ENCODE measurements at places on chromosomes 7 and 10.

DNA sequence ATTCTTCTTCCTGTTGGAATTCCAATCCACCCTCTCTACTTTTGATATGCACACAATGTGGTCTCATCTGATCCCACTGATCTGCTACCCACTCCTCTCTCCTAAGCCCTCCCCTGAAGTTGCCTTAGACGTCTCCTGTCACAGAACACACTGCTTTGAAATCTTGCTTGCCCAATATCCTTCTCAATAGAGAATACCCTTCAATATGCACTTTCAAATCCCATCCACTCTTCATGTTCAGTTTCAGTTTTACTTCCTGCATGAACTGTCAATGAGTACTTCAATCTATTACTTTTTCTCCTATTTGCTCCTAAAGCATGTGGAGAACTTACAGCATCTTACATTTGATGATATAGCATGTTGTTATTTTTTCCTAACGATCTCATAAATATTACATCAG is 93.5 kb downstream of the UPF2 start:
- no peak for DNase-seq

- DNase-seq: no peak
These were observed 18.1 kb upstream of the TRIM8 start for GRCh38 chr10:102626026-102626685.

GRCh38 chr7:38374507-38374906 is 101.1 kb upstream of the TARP start:
- no peak for DNase-seq

DNA sequence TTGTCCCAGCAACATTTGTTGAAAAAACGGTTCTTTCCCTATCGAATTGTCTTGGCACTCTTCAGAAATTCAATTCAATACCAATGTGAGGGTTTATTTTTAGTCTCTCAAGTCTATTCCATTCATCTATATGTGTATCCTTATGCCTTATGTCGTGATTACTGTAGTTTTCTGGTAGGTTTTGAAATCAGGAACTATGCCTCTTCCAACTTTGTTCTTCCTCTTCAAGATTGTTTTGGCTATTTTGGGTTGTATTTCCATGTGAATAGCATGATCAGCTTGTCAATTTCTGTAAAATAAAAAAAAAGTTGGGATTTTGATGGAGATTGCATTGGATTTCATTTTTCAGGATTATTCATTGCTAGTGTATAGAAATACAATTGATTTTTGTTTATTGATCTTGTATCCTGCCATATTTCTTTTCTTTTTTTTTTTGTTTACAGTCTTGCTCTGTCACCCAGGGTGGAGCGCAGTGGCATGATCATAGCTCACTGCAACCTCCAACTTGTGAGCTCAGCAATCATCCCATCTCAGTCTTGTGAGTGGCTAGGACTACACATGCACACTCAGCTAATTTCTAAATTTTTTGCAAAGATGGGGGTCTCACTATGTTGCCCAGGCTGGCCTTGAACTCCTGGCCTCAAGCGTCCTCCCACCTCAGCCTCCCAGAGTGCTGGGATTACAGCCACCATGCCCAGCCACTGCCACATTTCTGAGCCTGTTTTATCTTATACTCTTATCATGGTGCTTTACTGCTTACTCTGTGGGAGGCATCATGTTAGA is 46.2 kb upstream of the MKLN1 start:
- DNase-seq: no peak

GRCh38 chr7:43240565-43240964 is 128.1 kb downstream of the HECW1 start:
- DNase-seq: no peak

DNA sequence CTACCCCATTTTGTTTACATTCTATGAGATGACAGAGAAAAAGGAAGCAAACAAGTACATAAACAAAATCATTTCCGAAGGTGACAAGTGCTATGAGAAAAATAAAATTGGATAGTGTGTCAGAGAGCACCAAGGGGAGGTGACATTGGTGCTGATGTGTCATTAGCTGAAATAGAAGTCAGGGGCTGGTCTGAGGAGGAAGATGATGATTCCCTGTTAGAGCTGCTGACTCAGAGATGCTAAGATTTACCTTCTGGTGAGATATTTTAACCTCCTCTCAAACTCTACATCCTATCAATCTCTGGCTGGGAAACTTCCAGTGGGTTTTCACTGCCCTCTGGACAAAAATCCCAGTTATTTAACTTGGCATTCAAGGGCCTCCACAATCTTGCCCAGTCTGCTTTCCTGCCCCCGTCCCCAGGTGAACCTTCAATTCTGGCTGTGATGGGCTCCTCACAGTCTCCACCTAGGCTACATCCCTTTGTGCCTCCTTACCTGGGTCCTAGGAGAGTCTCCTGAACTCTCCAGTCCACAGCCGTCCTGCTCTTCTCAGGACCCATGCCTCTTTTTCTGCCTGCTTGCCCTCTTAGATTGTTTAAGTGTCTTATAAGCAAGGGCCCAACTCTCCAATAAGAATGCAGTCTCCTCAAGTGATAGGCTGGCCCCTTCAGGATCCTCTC is 26.6 kb downstream of the DUSP5 start:
- DNase-seq: no peak

DNA sequence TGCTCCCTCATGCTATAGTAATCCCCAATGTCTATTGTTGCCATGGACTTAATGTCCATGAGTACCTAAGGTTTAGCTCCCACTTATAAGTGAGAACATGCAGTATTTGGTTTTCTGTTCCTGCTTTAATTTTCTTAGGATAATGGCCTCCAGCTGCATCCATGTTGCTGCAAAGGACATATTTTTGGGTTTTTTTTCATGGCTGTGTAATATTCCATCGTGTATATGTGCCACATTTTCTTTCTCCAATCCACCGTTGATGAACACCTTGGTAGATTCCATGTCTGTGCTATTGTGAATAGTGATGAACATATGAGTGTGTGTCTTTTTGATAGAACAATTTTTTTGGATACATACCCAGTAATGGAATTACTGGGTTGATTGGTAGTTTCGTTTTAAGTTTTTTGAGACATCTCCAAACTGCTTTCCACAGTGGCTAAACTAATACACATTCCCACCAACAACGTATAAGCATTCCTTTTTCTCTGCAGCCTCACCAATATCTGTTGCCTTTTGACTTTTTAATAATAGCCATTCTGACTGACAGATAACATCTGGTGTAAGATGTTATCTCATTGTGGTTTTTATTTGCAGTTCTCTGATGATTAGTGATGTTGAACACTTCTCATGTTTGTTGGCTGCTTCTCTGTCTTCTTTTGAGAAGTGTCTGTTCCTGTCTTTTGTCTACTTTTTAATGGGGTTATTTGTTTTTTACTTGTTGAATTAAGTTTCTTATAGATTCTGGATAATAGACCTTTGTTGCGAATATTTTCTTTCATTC is 68.8 kb upstream of the IFRD1 start:
- DNase-seq: no peak

DNA sequence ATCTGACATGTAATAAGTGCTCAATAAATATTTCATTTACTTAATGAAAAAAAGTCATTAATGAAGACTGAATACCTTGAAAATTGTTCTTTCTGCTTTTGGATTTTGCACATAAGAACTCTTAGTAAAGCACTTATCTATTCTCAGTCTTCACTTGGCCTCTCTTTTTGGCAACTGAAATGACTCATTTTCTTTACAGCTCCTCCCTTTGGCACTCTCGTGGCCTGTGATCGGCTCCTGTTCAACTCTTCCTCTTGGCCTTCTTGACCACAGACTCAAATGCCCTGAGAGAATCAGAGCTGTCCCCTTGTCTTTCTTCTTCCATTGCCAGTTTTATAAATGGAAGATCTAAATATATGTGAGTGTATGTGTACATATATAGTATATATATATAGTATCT is 54.2 kb downstream of the FOXP2 start:
- no peak for DNase-seq

- DNase-seq: no peak
These were observed 26.0 kb upstream of the TMEM140 start for GRCh38 chr7:135121868-135122267.

- DNase-seq: no peak
These were observed 48.0 kb downstream of the HSPA12A start for GRCh38 chr10:116694243-116694926.

DNA sequence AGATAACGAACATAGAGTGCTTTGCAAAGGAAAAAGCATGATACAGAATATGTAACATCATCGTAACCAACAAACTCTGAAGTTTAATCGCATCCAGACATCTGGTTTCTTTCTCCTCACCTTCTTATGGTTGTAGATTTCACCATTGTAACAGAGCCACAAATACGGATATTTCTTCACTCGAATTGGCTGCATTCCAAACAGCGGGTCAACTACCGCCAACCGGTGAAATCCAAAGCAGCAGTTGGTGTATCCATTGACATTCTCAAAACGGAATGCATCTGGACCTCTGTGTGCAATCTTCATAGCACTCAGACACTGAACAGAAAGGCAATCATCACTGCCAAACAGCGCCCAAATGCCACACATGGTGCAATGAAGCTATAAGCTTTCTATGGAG is 3.4 kb downstream of the ASNS start:
- no peak for DNase-seq

DNA sequence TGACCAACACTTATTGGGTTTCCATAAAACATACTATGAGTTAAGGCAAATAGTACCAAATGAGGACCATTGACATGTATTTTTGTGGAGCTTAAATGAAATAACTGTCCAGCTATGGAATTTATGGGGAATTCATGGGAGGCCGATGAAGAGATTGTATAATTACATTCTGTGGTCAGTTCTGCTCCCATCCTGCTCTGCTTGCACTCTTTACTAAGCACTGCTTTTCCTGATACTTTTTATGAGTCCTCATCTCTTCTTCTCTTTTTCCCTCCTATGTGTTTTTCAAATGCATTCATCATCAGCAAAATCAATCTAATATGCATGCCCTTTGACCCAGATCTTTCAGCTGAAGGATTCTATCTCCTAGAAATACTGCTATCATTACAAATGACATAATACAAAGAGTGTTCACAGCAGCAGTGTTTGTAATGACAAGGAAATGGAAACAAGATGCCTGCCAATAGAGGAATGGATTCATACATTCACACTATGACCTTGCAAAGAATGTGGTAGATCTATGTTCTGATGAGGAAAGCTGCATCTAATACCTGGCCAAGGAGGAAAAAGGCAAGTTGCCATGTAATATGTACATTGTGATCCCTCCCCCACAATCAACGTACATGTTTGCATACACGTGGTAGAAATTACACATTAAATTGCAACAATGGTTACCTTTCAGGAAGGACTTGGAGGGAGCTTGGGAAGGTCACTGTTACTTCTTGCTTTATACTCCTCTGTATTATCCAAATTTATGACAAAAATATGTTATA is 73.9 kb downstream of the PCGF5 start:
- DNase-seq: no peak

GRCh38 chr7:119647286-119647685 is 625.7 kb upstream of the KCND2 start:
- DNase-seq: no peak

DNA sequence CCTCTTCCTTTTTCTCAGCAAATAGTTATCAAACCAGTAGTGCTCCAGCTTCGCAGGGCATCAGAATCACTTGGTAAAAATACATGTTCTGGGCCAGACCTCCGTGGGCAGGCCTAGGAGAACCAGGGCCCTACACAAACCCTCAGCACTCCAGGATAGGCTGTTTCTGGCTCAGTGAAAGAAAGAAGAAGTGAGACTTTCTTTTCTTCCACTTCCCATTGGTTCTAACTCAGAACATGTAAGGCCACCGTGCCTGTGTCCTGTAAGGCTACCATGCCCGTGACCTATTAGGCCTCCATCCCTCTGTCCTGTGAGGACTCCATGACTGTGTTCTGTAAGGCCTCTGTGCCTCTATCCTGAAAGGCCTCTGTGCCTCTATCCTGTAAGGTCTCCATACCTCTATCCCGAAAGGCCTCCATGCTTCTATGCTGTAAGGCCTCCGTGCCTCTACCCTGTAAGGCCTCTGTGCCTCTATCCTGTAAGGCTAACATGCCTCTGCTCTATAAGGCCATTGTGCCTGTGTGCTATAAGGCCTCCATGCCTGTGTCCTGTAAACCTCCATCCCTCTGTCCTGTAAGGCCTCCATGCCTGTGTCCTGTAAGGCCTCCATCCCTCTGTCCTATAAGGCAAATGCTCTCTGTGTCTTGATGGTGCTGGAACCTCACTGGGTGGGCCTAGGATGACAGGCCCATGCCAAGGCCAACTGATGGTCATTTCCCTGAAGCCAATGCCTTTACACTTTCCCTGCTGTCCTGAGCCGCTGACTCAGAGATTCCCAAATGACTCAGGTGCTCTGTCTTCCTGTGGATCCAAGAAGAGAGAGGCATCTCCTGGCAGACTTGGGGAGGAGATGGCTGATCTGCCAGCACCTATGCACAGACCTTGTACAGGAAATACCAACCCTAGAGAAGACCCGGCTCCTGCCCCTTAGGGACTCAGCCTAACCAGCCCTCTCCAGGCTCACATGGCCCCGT is 96.6 kb upstream of the CACUL1 start:
- DNase-seq: no peak

DNA sequence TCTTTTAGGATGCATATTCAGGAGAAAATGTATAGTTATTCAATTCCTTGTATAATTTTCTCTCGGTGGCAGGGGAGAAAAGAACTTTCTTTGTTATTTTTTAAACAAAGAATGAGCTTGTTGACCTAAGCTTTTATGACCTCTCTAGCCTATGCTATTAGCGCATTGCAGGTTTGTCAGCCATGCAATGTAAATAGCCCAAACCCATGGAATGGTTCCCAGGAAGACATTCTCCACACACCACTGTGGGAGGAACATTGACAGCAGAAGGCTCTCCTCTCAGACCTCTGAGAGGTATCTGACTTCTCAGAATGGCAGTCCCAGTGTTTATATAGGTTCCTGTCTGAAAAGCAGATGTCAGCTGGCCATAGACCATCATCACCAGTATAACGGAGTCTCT is 19.6 kb upstream of the AGBL3 start:
- DNase-seq: no peak

DNA sequence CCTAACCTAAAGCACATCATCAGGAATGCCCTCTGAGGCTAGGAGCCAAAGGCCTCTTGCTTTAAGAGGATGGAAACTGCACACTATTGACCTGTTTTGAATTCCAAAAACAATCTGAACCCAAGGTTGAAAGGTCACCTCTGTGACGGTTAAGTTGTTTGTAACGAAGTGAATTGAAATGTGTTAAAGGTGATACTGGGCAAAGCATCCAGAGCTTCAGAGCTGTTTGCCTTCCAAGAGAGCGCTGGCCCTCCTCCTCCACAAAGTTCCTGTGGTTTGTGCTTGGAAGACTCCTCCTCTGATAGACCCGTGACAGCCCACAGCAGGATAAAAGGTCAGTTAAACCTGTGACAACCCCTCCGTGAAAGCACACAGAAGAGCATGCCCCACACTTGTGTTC is 133.7 kb upstream of the CTTNBP2 start:
- DNase-seq: no peak

GRCh38 chr10:72763201-72763600 is 71.3 kb downstream of the MCU start:
- no peak for DNase-seq

- no peak for DNase-seq
These were observed 32.6 kb downstream of the PWWP2B start for GRCh38 chr10:132429281-132430230.

GRCh38 chr10:11359869-11360268 is 251.6 kb downstream of the USP6NL start:
- no peak for DNase-seq

DNA sequence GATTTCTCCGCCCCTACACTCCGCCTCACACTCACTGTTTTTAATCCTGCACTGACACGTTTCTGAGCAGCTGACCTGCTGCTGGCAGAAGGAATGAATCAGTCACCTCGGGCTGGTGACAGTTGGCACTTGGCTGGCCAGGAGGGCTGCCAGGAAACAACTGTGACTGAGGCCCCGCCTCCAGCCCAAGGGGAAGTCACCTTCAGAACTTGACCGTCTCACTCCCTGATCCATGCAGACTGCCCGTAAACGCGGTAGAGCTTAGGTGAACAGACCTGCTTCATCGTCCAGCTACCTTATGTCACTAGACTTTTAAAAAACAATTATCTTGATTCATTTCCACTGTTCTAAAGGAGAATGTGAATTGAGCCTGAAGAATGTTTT is 107.5 kb downstream of the DOCK1 start:
- DNase-seq: no peak
